Activated CD4-positive, alpha-beta memory T cell treated with anti-CD3 and anti-CD28 coated beads for 36 hours (primary cell): ENCODE measurements at places on chromosomes 1 and 21. TPM values are rescaled to one million over a fixed set of nuclear protein-coding genes. Genes with fewer than 3 reads are reported as not detected.

Gene RNF2
- 21.2 TPM for total RNA-seq

Gene PRAMEF4
- not detected for total RNA-seq

DNA sequence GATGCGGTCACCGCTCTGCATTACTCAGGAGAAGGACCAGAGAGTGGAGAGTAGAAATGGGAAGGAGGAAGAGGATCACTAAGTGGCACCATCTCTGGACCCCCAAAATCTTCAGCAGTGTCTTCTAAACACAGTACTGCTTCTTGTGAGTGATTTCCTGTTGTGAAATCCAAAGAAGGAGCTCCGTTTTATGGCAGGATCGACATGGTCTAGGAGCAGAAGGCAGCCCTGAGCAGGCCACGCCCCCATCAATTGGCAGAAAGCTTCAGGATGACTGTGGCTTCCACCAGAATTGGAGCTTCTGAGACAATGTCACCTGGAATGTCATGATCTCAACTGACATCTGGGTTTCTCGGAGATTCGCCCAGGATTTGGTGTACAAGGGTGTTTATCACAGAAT, 171.5 kb downstream of the ADSS2 start:
- H3K27me3 ChIP-seq, result peaks cover 4% of the 10 kb centered on the region
- no peaks in the 10 kb centered on the region for H3K36me3 ChIP-seq
- DNase-seq, result no peak
- no peak overlapping the region for H3K4me3 ChIP-seq

GRCh38 chr1:112141923-112142322, 152.5 kb upstream of the KCND3 start:
- DNase-seq, result no peak
- peaks cover 19% of the 10 kb centered on the region for H3K27me3 ChIP-seq
- H3K36me3 ChIP-seq, result no peaks in the 10 kb centered on the region
- H3K4me1 ChIP-seq, result no peaks in the 10 kb centered on the region
- no peak overlapping the region for H3K4me3 ChIP-seq

Gene IFNGR2
- total RNA-seq, result 14.3 TPM
